GM03348 (cell line): ENCODE measurements at places on chromosomes 5 and 9.

GRCh38 chr5:87899721-87900131 is 368.9 kb downstream of the TMEM161B start:
- no peak for DNase-seq

DNA sequence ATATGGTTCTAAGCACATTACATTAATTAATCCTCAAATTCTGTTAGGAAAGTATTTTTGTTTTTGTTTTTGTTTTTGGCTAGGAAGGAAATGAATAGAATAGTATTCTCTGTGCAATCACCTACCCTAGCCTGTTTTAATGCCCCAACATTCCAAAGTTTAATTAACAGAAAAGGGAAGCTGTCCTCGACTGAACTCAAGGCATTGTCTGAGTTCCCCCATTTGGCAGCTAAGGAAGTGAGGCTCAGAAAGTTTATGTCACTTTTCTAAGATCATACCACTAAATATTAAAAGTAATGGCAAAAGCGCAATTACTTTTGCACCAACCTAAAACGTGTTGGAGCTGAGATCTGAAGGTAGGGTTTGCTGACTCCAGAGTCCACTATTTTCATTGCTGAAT is 59.8 kb downstream of the FGF1 start:
- peak; percentile 20 for DNase-seq

DNA sequence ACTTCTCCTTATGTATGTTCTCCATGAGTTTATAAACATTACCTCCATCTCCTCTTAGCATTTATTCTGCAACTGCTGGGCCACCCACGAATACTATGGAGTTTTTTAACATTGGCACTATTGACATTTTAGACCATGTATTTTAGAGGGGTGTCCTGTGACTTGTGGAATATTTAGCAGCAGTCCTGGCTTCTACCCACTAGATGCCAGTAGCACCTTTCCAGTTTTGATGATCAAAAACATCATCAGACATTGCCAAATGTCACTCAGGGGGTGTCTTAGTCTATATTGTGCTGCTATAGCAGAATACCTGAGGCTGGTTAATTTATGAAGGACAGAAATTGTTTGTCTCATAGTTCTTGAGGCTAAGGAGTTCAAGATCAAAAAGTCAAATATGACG is 187.5 kb upstream of the RORB start:
- DNase-seq, result no peak

GRCh38 chr5:61768692-61769281 is 436.7 kb downstream of the ZSWIM6 start:
- peak; percentile 5 for DNase-seq

DNA sequence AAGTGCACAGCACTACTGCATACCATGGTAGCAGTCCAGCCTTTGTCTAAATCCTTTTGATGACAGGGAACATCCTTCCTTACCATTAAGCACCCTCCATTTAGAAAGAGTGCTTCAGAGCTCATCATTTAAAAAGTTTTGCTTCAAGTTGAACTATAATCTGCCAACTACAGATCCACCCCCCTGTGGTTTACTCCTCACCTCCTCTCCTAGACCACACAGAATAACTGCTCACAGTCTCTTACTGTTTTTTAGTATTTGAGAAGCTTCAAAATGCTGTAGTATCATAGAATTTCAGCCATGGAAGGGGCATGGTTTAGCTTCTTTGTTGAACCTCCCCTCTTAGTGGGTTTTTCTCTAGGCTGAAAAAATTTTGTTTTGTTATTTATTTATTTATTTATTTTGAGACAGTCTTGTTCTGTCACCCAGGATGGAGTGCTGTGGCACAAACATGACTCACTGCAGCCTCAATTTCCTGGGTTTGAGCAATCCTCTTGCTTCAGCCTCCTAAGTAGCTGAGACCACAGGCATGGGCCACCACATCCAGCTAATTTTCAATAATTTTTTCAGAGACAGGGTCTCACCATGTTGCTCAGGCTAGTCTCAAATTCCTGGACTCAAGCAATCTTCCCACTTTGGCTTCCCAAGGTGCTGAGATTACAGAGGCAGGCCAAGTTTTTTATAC is 384.3 kb upstream of the RFX3 start:
- DNase-seq, result no peak

DNA sequence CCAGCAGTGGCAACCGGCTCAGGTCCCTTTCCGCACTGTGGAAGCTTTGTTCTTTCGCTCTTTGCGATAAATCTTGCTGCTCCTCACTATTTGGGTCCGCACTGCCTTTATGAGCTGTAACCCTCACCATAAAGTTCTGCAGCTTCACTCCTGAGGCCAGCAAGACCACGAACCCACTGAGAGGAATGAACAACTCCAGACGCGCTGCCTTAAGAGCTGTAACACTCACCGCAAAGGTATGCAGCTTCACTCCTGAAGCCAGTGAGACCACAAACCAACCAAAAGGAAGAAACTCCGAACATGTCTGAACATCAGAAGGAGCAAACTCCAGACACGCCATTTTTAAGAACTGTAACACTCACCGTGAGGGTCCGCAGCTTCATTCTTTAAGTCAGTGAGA is 103.5 kb downstream of the GLIS3 start:
- DNase-seq, result no peak

DNA sequence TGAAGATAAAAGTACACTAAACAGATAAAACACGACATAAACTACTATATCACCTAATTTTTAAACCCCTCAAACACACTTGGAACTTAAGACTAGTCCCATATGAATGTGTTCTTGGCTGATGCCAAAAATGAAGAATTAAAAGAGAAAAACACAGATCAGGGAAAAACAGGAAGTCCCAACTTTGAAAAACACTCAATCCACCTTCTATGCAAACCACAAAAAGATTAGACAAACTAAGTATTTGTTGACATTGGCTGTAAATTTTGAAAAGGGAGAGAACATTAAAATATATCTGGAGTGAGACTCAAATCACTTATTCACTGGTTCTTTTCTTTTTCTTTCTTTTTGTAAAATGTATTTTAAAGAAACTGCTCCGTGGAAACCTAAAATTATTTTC is 81.4 kb downstream of the ANKH start:
- no peak for DNase-seq

GRCh38 chr5:1199649-1200494 is 1.5 kb upstream of the SLC6A19 start:
- no peak for DNase-seq

DNA sequence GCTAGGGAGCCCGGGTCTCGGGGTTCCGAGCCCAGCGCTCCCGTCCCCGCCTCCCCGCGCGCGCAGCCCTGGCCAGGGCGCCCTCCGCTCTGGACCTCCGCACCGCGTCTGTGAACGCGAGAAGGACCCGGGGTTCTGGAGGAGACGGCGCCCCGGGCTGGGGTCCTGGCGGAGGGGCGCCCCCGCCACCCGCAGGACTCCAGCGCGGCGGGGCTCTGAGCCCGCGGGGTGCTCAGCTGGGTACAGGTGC is 431 bp downstream of the TMOD1 start:
- no peak for DNase-seq

DNA sequence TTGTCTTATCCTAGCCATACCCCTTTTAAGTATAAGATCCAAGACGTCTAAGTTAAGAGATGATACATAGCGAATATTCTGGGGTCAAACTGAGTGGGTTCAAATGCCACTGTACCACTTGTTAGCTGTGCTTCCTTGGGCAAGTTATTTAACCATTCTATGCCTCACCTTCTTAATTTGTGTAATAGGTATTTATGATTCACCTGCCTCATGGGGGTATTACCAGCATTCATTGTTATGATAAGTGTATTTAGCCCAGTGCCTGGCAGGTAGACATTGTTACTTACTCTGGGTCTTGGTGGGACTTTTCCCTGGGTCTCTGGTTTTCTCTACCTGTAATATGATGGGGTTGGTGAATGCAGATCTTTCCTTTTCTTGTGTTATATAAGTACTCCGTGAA is 3.8 kb downstream of the LARP1 start:
- DNase-seq, result no peak

DNA sequence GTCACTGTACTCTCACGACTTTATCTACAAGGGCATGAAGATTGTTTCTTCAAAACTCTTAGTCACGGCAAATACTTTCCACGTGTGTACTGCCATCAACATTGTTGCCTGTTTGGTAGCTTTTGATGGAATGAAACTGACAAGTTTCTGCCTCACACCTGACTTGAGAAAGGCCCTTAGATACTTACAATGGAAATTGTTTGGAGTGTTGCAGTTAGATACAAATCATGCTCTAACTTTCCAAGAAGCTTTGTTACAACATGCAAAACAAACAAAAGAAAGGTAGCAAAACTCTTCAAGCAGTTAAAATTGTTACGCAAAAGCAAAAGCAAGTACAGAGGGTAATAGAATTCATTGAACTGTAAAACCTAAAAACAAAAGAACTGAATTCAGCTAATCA is 91.1 kb upstream of the TLE4 start:
- no peak for DNase-seq

- DNase-seq, result no peak
Measured at GRCh38 chr9:68825762-68826472, 120.9 kb downstream of the PIP5K1B start.

DNA sequence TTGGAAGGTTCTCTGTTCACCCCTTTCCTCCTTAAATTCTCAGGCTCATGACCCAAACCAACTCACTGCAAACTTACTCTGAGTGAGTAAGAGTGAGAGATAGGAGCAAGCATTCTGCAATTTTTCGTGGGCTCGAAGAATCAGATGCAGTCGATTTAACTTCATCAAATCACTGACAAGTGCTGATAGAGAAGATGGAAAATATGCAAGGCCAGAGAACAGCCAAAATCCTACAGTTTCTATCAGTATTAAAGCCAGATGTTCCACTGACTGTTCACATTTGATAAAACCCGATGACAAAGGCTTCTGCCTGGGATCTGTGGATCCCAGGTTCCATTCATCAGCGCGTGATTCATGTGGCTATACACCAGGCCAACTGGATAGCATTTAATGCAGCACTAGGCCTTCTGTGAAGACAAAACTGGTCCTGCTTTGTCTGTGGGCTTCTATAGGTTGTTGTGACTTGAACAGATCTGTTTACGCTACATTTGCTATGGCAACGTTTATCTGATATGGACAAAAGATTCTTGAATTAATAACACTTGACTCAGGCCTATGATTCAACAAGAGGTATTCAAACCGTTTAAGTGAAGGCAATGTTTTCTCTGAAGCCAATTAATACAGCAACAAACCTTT is 251.2 kb downstream of the NFIB start:
- peak; percentile 19 for DNase-seq

- peak; percentile 69 for DNase-seq
Measured at GRCh38 chr5:168681556-168682183, 102.5 kb upstream of the PANK3 start.

- DNase-seq, result no peak
Measured at GRCh38 chr5:28253431-28253830, 1215.0 kb upstream of the CDH9 start.

- no peak for DNase-seq
Measured at GRCh38 chr9:7963026-7963425, 163.4 kb upstream of the DMAC1 start.

DNA sequence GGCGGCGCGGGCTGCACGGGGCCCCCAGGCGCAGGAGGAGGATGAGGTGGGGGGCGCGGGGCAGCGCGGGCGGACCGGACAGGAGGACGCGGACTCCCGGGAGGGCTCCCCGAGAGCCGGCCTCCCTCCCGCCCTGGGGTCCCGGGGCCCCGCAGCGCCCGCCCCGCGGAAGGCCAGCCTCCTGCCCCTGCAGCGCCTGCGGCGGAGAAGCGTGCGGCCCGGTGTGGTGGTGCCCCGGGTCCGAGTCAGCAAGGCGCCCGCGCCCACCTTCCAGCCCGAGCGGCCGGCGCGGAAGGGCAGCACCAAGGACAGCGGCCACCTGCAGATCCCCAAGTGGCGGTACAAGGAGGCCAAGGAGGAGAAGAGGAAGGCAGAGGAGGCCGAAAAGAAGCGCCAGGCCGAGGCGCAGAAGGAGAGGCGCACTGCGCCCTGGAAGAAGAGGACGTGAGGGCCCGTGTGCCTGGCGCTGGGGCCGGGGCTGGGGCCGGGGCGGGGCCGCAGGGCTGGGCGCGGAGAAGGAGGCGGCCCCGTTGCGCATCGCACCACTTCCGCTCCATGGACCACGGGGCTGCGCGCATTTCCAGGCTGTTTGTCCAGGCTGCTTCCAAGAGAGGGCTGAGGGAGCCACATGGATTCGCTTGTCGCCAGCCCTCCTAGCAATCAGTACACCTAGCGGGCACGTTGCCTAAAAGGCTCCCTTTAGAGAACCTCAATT is 86.0 kb downstream of the ANKRD33B start:
- no peak for DNase-seq

- DNase-seq, result peak; percentile 22
Measured at GRCh38 chr5:14913096-14913495, 41.5 kb upstream of the ANKH start.

GRCh38 chr5:89349246-89349980 is 466.4 kb upstream of the MEF2C start:
- DNase-seq, result no peak

DNA sequence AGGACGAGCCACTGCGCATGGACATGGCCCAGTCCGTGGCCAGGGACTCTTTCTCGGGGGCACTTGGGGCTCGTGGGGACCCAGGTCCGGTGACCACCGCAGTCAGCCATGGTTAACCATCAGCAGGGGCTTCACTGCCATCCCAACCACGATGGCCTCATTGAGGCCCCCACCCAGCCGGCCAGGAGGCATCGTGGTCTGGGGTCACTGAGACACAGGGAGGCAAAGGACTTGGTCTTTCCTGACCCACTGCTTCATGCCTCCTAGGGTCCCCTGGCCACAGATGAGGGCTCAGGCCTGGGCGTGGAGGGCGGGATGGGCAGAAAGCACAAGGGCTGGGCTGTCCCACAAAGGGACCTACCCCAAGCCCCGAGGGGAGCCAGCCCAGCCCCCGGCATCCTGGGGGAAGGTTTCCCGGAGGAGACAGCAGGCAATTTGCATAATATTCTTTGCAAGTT is 6.6 kb downstream of the NACC2 start:
- no peak for DNase-seq

DNA sequence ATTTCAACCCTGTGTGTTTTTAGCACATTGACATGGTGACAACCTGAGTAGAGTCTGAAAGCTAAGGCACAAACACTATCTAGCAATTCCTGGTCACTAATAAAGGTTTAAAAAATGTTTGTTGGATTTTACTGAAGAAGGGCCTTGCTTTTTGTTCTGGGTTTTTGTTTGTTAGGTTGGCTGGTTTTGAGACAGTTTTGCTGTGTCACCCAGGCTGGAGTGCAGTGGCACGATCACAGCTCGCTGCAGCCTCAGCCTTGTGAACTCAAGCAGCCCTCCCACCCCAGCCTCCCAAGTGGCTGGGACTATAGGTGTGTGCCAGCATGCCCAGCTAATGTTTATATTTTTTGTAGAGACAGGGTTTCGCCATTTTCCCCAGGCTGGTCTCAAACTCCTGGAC is 39.0 kb downstream of the PRKACG start:
- no peak for DNase-seq

DNA sequence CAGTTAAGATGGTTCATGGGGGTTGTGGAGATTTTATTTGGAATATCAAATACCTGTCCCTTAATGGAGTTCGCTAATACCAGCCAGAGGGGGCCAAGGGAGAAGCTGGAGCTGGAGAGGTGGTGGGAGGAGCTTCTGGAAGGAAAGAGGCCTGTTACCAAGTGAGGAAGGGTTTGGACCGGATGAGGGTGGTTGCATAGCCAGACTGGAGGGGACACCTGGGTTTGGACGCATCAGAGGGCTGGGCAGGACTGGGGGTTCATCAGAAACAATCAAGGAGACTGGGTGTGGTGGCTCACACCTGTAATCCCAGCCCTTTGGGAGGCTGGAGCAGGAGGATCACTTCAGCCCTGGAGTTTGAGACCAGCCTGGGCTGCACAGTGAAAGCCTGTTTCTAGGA is 111.8 kb upstream of the IER5L start:
- DNase-seq, result no peak
